ENCODE measurements at places on chromosomes 3 and 15.

DNA sequence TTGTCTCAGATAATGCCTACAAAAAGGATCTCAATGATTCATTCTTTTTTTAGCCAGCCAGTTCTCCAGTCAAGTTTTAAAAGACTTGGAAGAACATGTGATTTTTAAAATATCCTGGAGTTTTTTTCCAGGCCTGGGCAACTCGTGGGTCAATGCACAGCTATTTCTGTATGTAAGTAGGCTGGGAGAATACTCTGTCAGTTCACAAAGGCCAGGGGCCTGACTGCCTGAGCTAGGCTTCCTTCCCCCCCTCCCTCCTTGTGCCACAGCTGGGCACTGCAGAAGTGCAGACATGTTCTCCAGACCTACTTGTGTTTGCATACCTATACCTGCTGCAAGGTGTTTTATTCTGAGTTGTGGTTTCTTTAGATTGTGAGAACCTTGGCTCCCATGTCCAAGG, 43.7 kb downstream of the CTDSPL start:
- DNase-seq: no peak

DNA sequence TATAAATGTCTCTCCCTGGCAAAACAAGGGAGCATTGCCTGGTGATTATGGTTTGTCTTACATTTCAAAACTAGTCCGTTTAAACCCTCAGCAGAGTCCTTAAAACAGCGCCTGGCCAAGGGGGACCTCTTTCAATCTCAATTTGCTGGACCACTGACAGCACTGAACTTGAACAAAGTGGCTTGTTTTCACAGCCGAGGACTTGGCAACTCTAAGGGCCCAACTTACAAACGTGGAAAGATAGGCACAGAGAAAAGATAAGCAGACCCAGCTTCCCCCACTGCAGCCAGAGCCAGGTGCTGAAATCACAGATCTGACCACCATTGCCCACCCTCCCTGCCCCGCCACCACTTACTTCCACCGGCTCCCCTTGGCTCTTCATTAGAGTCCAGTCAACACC, 336.4 kb upstream of the ICE2 start:
- DNase-seq: no peak

- DNase-seq: no peak
Observed at GRCh38 chr3:148790851-148791735, 36.5 kb upstream of the CPB1 start.

DNA sequence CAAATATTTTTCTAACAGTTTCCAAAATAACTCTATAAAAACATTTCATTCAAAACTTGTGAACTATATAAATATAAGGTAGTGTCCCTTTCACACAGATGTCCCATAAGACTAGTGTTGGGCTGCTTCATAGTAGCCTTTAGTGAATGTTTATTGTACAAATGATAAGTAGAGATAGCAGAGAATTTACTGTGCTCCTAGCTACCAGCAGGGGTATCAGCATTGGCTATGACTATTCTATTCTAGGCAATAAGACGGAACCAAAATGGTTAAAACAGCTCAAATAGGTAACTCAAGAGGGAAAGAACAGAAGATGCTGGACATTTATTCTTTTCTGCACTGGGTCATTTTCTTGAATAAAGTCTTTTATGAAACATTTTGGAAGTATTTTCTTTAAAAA, 22.6 kb downstream of the SERPINI2 start:
- DNase-seq: no peak

DNA sequence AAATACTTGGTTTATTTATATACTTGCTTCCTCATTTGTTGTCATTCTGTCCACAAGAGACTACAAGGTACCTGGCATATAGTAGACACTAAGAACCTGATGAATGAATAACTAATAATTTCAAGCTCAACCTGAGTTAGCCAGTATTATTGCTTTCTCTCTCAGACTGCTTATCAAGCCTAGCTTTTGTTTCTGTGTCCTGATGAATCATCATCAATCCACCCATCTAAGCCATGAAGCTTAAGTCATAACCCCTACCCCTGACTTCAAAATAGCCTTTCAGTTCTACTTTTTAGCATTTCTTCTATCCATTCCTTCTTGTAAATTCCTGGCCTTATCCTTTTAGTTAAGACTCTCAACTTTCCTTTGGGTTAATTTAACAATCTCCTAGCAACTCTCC, 420.8 kb downstream of the EPHA6 start:
- no peak for DNase-seq

DNA sequence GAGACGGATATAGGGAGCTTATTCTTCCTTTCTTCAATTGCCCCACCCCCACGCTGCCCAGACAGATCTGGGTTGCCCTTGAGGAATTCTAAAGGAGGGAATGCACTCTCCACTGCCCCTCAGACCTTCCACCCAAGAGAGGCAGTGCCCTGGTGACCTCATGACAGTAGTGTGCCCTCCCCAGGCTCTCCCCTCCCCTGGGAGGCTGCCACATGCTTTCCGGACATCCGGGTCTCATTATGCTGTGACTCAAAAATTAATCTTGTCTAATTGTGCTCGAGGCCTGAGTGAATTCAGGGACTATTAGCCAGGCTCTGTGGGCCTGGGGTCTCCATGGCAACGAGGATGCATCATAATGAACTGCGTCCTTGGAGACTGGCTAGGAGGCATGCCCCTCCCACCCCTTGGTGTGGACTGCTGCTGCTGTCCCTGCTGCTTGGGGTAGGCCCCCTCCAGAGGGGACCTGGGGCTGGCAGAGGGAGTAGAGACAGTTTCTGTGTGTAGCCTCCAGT, 20.8 kb downstream of the CORO2B start:
- DNase-seq: no peak

DNA sequence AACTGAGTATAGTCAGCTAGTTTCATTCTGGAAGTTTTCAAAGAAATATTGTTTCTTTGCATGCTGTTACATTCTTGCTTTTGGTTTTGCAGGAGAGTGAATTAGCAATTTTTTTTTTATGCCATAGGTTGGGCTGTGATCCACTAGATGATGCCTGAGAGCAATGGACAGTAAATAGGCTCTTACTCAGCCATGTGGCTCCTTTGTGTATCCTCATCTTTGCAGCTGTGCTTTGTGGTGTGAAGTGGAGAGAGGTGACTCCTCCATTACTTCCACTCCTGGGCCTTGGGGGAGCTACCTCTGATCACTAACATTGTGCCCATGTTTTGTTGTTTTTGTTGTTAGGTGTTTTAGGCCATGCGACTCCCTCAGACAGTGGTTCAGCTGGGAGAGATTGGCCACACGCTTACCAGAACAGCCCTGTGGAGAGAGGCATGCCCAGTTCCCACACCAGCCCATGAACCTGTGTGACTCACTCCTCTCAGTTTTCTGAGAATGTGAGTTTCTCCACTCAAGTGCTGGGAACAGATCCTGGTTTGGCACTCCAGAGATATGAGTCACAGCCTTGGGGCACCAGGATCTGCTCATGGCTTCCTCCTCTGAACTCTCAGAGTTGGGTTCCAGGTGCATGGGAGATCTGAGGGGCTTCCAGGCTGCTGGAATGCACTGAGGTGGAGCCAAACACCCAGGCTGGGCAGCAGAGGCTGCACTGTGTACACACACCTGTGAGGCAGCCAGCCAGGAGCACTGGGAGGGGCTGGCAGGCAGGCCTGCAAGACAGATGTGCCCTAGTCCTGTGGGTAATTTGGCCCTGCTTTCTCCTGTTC, 785.3 kb downstream of the ROBO2 start:
- peak; percentile 1 for DNase-seq

DNA sequence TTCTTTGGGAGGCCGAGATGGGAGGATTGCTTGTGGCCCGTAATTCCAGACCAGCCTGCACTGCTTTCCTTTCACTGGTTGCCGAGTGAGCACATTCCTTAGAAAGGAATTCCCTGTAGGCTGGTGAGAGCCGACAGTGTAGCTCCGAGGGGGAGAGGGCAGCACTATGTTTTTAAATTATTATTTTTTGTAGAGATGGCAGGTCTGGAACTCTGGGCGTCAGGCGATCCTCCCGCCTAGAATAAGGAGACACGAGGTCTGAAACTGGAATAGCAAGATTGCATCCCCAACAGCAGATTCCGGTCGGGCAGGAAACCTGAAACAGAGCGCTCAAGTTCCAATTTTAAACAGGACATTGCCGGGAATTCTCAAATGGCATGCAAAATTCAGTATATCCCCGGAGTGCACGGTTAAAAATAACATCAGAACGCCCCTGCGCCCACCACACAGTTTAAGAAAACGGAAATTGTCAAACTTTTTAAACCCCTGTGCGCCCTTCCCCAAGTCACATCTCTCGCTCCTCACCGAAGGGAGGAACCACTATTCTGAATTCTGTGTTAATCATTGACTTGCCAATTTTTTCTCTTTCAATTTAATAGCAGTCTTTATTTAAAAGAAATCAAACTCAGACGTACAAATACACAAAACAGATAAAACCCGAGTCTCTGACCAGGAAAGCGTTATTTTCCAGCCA, 643 bp upstream of the RNU5B-1 start:
- DNase-seq: peak; percentile 66

- no peak for DNase-seq
Observed at GRCh38 chr3:9435316-9435715, 37.9 kb downstream of the SETD5 start.

- DNase-seq: no peak
Observed at GRCh38 chr15:90915808-90916440, 12.8 kb downstream of the MAN2A2 start.

DNA sequence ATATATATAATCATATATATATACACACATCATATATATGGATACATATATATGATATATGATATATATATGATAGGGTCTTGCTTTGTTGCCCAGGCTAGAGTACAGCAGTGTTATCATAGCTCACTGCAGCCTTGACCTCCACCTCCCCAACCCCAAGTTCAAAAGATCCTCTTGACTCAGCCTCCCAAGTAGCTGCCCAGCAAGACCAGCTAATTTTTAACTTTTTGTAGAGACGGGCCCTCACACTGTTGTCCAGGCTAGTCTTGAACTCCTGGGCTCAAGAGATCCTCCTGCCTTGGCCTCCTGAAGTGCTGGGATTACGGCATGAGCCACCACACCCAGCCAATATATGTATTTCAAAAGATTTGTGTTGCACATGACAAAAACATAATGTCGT, 83.0 kb downstream of the TBL1XR1 start:
- DNase-seq: no peak

GRCh38 chr3:21645121-21645897, 105.7 kb downstream of the ZNF385D start:
- no peak for DNase-seq

Data from Caco-2 (cell line).